ENCODE measurements at places on chromosomes 12 and 14. TPM values are rescaled to one million over a fixed set of nuclear protein-coding genes. Genes with fewer than 3 reads are reported as not detected.

The B3GNT4 gene
- total RNA-seq = 3.6 TPM

The FLVCR2 gene
- total RNA-seq = 2.8 TPM

The SEL1L gene
- total RNA-seq = 49.0 TPM

The KLRC1 gene
- not detected for total RNA-seq

DNA sequence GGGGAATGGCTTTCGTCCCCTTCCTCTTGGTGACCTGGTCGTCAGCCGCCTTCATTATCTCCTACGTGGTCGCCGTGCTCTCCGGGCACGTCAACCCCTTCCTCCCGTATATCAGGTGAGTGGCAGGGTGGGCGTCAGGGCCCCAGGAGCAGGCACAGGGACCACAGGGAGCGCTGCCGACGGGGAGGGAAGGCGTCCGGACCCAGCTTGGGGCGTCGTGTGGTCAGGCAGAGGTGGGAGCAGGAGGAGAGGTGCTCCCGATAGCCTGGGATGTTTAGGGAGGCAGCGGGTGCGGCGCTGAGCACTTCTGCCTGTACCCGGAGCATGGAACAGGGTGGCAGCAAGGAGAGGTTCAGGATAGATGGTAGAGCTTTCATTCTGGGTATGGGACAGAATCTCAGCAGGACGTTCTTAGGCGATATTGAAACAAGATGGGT, 444 bp downstream of the DRAM1 start:
- no peak for DNase-seq

GRCh38 chr14:68779761-68780323, 13.0 kb downstream of the ZFP36L1 start:
- DNase-seq = peak; percentile 74

GRCh38 chr12:115946867-115947695, 330.4 kb downstream of the MED13L start:
- DNase-seq = no peak

- DNase-seq = no peak
Measured at GRCh38 chr12:3556716-3557115, 65.7 kb downstream of the PRMT8 start.

GRCh38 chr12:12954356-12954755, 2.4 kb upstream of the GPRC5D start:
- DNase-seq = no peak

- DNase-seq = peak; percentile 39
Measured at GRCh38 chr12:92044435-92044834, 101.2 kb downstream of the BTG1 start.

- DNase-seq = no peak
Measured at GRCh38 chr12:66289485-66289884, 12.8 kb upstream of the HELB start.

- DNase-seq = no peak
Measured at GRCh38 chr14:88209273-88209672, 113.8 kb downstream of the KCNK10 start.

- DNase-seq = no peak
Measured at GRCh38 chr12:131157743-131158142, 204.0 kb downstream of the ADGRD1 start.
